NCI-H1105 (cell line): ENCODE measurements at places on chromosomes 16 and 17.
A peak's percentile ranks its signal among the peaks of the same experiment; 100 is the strongest.

DNA sequence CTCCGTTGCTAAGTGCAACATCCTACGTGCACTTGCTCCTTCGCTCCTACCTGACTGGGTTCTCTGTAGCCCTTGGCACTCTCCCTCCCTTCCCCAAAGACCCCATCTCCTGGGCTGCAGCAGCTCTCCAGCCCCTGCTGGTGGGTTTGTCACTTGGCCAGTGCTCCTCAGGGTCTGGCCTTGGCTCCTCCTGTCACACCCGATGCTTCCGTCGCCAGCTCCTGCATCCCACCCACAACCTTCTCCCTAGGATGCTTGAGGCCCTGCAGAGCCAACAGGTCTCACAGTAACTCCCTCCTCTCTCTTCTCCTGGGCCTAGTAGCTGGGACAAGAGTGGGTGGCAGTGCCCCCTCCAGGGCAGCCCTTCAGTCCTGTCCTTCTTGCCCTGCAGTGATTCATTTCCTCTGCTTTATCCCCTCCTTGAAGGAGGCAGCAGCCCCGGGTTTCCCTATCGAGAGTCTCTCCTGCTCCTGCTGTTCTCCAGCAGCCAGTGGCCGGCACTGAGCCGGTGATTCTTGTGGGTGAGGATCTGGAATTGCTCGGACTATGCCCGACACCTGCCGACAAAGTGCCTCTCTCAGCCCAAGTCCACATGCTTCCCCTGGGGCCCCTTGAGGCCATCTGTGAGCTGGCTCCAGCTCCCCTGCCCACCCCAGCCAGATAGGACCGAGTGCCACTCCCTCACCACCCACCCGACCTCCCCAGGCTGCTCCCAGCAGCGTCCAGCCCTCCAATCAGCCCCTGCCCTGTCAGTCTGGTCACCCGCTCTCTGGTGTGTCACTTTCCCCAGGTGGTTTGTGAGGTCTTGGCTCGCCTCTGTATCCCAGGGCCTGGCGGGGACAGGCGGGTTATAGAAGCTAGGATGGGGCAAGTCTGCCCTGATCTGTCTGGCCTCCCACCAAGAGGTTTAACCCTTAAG lies 3.8 kb downstream of the LITAFD start:
- no peak for DNase-seq

DNA sequence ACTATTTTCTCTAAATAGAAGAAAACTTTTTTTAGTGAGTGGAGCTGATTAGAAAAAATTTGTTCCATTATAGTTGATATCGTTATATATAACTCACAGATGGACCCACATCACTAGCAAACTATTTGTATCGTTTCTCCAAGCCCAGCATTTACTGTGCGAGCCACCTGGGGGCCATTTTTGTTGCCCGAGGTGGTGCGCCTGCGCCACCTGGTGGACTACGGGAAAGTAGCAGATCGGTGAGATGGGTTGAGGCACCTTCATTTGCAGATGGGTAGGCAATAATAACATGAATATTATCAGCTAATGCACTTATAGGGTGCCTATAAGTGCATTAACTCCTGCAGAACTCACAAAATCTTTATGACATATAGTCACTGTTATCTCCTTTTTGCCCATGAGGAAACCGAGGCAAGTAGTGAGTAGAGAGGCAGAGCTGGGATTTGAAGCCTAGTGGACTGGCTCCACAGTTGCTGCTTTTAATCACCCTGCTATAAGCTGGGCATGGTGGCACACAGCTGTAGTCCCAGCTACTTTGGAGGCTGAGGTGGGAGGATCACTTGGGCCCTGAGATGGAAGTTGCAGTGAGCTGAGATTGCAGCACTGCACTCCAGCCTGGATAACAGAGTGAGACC lies 23.2 kb upstream of the NTN1 start:
- DNase-seq, result peak; percentile 32

- peak; percentile 8 for DNase-seq
Observed at GRCh38 chr17:63697341-63698286, 2.3 kb downstream of the LIMD2 start.

- no peak for DNase-seq
Observed at GRCh38 chr16:85905110-85906095, 6.4 kb downstream of the IRF8 start.

GRCh38 chr16:57377080-57377841 lies 5.0 kb downstream of the CX3CL1 start:
- DNase-seq, result no peak

- DNase-seq, result no peak
Observed at GRCh38 chr17:78944956-78945355, 19.8 kb upstream of the TIMP2 start.

DNA sequence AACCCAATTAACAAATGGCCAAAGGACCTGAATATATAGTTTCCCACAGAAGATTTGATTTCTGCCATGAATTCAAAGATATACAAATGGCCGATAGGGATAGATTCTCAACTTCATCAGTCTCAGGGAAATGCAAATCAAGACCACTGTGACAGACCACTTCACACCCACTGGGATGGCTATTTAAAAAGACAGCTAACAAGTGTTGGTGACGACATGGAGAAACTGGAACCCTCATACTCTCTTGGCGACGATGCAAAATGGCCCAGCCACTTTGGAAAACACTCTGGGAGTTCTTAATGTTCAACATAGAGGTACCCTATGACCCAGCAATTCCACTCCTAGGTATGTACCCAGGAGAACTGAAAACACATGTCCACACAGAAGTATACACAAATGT lies 17.4 kb upstream of the KREMEN2 start:
- no peak for DNase-seq

- DNase-seq, result no peak
Observed at GRCh38 chr16:83692224-83692623, 115.6 kb upstream of the HSBP1 start.

- no peak for DNase-seq
Observed at GRCh38 chr17:68398691-68399637, 58.3 kb downstream of the WIPI1 start.

DNA sequence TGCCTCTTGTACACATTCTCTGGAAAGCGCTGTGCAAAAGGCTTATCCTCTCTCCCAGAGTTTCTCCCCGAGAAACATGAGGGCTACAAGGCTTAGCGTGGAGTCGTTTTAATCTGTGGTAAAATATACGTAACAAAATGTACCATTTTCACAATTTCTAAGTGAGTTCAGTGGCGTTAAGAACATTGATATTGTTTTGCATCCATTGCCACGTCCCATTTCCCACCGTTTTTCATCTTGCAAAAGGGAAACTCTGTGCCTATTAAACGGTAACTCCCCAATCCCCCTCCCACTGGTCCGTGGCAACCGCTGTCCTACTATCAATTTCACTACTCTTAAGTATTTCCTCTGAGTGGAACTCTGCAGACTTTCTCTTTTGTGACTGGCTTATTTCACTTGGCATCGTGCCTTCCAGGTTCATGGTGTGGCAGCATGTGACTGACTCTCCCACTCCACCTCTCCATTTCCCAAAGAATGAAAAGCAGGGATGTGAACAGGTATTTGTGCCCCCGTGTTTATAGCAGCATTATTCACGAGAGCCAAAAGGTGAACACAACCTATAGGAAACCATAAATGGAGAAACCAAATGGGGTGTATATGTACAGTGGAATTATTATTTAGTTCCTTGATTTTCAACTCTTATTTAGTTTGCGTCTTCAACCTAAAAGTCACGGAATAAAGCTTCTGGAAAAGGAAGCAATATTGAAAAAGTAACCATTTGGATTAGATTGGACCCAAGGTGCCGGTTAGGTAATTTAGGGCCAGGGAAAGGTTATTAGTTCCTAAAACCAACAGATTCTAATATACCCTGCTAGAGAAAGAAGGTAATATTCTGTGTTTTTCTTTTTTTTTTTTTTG lies 1.1 kb upstream of the USP32 start:
- peak; percentile 55 for DNase-seq

DNA sequence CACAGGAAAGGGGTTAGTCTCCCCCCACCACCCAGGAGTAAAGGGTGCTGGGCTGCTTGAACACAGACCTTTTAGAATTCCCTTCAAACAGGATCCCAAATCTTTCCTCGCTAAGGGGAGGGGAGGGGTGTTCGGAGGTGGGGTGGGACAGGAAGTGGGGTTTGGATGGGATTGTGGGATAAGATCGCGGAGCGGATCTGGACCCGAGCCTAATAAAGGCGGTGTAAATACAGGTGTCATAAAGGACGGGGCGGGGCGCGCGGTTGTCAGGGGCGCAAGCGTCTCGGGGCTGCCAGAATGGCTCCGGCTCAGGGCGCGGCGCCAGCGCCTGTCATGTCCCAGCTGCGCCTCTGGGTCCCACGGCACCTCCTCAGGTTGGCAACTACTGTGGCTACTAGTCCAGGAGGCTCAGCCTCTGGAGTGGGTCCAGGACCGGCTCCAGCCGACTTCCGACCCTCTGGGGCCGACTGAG lies 59.8 kb upstream of the FBXO47 start:
- peak; percentile 67 for DNase-seq

DNA sequence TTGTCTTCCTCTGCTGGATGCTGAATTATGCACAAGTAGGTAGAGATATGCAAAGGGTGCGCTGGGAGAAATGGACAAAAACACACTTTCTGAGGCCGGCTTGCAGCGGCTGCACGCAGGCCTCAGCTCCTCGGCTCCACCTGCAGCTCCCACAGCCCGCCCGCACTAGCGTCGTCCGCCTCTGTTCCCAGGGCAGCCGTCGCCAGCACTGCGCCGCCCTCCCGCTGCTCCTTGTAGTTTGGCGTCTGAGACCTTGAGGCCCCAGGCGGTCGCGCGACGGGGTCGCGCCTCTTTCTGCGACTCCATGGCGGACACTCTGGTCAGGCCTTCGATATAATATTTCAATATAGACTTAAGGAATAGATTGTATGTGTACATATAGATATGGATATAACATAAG lies 24.8 kb downstream of the SLFN12 start:
- no peak for DNase-seq

DNA sequence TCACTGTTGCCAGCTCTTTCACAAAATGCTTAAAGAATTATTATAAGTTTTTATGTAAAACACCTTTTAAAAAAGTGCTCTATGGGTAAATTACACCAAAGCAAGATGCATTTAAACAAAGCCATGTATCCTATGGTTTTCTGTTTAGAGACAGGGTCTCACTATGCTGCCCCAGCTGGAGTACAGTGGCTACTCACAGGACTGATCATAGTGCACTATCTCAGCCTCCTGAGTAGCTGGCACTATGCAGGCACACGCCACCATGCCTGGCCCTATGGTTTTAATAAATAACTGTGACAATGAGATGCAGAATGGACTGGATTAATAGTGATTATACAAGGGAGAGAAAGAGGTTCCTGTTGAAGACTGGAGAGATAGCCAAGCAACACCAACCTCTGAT lies 40.2 kb downstream of the SPOP start:
- DNase-seq, result no peak

GRCh38 chr17:29929533-29930408 lies at the start of gene SSH2:
Gene SSH2, minus strand, starts transcription at chr17:29930228. Its CDS starts 228 bp downstream, at chr17:29930000.
- DNase-seq, result peak; percentile 90

- no peak for DNase-seq
Observed at GRCh38 chr16:86335266-86336172, 174.8 kb upstream of the FOXF1 start.

GRCh38 chr16:85539084-85539483 lies 74.0 kb upstream of the GSE1 start:
- DNase-seq, result peak; percentile 65

DNA sequence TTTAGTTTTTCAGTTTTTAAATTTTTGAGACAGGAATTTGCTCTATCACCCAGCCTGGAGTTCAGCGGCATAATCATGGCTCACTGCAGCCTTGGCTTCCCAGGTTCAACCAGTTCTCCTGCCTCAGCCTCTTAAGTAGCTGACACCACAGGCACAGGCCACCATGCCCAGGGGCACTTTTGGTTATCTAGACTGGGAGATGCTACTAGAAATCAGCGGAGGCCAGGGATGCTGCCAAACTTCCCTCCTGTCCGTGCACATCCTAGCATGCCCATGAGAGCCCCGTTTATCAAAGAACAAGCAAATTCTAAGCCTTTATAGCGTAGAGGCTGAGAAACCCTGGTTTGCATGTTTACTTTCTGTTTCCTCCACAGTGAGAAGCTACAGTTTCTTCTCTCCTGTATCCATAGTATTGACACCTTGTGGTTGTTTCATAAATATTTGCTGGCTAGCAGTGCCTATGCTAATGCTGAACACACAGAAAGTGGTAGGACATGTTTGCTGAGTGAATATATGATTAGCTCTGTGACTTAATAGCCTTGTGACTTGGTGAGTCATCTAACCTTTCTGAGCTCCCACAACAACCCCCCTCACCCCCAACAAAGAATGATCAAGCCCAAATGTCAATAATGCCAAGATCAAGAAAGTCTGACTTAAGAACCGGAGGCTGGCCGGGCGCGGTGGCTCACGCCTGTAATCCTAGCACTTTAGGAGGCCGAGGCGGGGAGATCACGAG lies 39.2 kb upstream of the MAF start:
- no peak for DNase-seq

DNA sequence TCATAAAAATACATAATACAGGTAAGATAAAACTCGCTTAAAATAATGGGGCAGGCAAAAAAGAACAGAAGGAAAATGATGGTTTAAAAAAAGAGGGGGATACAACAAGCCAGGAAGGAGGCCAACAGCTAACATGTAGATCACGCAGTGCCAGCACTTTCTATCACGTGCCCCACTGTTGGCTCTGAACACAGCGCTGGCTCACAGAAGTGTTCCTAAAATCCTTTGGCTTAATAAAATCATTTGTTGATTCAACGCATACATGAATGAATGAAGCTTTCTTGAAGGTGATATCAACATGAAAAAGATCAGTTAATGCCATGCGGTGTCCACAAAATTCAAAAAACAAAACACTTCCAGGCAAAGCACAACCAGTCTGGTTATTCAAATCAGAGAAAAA lies 8.5 kb downstream of the ITGAE start:
- DNase-seq, result no peak

DNA sequence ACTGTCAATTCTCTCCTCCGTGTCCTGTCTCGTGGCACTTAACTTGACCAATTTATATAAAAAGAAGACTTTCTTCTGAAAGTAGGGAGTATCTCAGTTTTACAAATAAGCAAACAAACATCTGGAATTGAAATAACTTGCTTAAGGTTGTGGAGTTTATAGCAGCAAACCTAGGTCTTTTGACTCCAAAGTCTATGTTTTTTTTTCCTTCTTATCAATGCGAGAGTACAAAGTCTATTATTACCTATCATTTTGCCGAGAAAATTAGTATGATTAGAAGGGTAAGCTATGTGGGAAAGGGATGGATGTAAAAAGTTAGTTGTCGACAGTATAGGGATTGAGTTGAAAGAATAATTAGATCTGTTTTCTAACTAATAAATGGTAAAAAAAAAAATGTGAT lies 50.4 kb downstream of the PPM1E start:
- no peak for DNase-seq

- DNase-seq, result no peak
Observed at GRCh38 chr16:1002399-1003166, 21.0 kb downstream of the SOX8 start.
